ENCODE measurements at places on chromosomes 13 and 19.

DNA sequence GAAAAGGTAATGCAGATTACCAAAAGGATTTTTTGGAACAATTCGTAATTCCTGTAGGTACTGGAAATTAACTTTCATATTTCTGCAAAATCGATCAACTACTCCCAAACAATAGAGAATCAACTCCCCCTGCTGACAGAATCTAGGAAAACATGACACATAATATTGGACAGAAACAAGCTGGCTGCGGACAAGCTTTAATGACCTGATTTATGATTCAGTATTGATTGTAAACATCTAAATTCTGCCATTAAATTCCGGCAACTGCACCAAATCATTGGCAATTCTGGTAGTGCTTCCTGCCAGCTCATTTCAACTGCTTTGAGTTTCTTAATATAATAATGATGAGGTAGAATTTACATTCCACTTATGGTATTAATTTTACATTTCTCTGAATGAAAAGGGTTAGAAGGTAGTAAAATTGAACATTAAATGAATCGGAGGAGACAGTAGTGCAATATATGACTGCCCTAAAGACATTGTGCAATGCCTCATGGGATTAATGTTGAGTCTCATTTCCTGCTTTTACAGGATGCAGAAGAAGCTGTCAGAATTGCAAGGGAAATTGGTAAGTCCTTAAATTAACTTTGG, 146.5 kb downstream of the PCCA start:
- DNase-seq: no peak

DNA sequence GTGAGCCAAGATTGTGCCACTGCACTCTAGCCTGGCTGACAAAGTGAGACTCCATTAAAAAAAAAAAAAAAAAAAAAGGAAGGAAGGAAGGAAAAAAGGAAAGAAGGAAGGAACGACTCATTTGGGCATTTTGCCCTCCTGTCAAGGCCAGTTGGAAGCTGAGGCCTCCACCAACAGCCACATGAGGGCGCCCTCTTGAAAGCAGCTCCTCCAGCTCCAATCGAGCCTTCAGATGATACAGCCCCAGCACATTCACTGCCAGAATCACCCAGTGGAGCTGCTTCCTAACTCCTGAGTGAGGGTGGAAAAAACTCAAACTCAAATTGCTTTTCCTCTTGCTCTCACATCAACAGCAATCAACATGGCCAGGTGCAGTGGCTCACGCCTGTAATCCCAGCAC, 40.9 kb downstream of the GNG7 start:
- no peak for DNase-seq

DNA sequence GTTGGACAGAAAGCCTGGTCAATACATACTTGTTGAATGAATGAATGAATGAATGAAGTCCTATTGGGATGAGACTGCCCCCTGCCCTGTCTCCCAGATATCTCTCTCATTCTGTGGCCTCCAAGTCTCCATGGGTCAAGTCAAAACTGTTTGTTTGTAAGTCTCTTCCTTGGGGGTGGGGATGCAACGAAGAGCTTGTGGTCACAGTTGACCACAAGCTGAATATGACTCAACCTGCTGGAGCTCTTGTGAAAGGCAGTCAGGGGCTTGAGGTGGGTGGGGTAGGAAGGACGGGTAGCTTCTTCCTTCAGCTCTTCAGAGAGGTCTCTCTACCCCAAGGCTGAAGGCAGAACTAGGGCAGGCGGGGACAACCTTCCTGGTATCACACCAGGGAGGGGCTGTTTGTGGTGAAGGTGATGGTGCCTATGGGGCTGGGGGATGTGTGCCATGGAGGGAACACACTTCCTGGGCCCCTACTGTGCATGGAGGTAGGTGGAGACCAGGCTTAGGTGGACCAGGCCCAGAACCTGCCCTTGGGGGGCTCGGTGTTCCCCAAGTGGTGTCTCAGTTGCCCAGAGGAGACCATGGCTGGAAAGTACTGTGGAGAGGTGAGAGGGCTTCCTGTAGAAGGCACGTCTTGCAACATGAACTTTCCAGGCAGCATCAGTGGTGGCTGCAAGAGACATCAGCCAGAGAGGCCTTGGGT, 8.0 kb downstream of the MYO1F start:
- DNase-seq: peak; percentile 49

DNA sequence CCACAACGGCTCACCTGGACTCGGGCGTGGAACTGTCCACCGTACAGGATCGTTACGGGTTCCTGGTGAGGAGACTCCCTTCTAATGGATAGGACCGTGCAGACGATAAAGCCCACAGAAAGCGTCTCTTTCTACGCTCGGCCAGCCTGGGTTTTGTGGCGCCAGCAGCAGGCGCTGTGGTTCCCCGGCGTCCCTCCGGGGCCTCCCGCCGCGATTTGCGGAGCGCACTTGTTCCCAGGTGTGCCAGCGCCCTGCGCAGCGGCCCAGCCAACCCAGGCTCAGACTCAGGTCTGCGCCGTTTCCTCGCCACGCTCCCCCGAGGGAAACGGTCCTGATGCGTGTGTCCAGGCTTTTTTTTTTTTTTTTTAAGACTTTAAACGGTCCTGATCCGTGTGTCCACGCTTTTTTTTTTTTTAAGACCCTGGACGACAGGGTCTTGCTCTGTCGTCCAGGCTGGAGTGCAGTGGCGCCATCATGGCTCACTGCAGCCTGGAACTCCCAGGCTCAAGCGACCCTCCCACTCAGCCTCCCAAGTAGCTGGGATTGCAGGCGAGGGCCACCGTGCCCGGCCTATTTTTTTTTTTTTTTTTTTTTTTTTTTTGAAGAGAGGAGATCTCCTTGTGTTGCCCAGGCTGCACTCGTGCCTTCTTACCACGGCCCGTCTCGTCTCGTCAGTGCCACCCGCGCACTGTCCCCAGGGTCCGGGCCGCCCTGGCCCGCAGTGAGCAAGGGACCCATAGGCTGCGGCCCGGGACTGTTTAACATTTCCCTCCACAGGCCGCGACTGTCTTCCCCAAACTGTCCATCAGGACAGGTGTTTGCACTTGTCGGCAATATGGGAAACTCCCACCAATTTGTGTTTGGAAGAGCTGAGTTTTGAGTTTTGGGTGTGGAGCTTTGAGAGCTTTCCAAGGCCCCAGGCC, 23.8 kb downstream of the GJA3 start:
- no peak for DNase-seq

GRCh38 chr13:92894447-92894846, 332.2 kb upstream of the GPC6 start:
- no peak for DNase-seq

GRCh38 chr19:3123956-3124355, 11.9 kb upstream of the GNA15 start:
- DNase-seq: no peak

DNA sequence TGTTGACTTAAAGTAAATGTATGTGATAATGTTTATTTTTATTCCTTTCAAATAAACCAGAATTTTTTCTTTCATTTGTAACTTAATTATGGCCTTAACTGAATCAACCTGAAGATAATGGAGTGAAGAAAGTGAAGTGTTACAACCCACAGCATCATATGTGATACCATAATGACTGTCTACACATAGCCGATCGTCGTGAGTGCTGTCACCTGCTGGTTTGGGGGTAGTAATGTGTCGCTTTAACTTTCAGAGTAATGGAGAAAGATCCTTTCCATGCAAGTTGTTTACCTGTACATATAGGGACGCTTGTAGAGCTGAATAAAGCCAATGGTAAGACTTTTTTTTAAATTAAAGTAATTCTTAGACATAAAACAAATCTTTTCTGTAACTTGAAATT, 9.9 kb downstream of the CDC16 start:
- no peak for DNase-seq

- DNase-seq: no peak
These were observed 29.0 kb downstream of the LILRB4 start for GRCh38 chr19:54691582-54692297.

GRCh38 chr13:103291798-103292572, 225.8 kb upstream of the SLC10A2 start:
- no peak for DNase-seq

GRCh38 chr19:28443361-28443760, 769.6 kb downstream of the UQCRFS1 start:
- DNase-seq: no peak

DNA sequence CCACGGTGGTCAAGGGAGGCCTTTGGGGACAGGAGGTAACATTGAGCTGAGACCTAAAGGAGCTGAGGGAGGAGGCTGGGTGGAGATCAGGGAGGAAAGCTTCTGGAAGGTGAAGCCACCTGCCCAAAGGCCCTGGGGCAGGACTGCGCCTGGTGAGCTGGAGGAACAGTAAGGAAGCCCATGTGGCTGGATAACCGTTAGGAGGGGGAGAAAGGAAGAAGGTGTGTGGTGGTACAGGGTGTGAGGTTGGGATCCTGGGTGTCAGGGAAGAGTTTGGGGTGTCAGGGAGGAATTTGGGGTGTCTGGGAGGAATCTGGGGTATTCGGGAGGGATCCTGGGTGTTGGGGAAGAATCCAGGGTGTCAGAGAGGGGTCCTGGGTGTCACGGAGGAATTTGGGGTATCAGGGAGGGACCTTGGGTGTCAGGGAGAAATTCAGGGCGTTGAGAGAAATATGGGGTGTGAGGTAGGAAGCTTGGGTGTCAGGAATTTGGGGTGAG, 695 bp downstream of the TICAM1 start:
- DNase-seq: no peak

GRCh38 chr19:49801966-49802661, 11.0 kb downstream of the FUZ start:
- DNase-seq: no peak

DNA sequence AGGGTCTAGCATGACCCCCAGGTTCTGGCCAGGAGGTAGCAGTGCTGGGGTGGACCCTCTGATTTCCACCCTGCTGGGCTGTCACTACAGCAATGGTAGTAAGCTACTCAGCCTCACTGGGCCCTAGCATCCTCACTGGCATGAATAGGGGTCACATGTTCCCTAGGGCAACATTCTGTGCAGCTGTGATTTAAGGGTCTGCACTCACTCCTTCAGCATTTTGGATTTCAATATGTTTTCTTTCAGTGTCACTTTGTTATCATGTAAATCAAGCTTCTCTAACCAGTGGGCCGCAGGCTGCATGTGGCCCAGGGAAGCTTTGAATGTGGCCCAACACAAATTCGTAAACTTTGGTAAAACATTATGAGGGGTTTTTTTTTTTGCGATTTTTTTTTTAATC, 57.8 kb downstream of the SPATA13 start:
- DNase-seq: no peak

GRCh38 chr13:50611117-50611781, 232.2 kb downstream of the DLEU7 start:
- DNase-seq: no peak

DNA sequence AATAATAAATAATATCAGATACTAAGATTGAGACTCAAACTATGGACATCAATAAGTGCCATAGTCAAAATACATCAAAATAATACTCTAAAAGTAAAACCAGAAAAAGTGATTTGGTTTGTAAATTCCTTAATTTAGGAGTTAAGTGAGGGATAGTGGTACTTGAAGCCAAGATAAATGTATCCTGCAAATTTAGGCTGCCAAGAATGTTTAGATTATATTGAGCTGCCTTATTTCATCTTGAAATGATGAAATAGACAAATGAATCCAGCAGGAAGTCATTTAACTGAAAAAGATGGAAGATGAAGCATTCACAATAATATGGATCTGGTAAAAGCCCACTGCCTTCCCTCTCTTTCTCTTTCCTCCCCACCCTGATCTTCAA, 112.3 kb downstream of the LRCH1 start:
- no peak for DNase-seq

DNA sequence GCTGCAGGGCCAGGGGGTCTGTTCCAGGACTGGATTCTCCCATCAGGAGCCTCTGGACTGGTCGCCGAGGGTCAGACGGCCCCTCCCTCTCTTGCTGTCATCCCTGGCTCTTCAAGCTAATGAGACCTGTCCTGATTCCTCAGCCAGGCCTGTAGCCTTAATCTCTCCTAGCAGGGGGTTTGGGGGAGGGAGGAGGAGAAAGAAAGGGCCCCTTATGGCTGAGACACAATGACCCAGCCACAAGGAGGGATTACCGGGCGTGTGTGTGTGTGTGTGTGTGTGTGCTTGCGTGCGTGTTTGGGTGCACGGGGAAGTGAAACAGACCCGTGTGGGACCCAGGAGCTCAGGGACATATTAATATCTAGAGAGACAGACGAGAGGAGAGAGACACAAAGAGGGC, 1.9 kb upstream of the CRX start:
- no peak for DNase-seq

- no peak for DNase-seq
These were observed 122.0 kb downstream of the SHISA2 start for GRCh38 chr13:25929816-25930215.

DNA sequence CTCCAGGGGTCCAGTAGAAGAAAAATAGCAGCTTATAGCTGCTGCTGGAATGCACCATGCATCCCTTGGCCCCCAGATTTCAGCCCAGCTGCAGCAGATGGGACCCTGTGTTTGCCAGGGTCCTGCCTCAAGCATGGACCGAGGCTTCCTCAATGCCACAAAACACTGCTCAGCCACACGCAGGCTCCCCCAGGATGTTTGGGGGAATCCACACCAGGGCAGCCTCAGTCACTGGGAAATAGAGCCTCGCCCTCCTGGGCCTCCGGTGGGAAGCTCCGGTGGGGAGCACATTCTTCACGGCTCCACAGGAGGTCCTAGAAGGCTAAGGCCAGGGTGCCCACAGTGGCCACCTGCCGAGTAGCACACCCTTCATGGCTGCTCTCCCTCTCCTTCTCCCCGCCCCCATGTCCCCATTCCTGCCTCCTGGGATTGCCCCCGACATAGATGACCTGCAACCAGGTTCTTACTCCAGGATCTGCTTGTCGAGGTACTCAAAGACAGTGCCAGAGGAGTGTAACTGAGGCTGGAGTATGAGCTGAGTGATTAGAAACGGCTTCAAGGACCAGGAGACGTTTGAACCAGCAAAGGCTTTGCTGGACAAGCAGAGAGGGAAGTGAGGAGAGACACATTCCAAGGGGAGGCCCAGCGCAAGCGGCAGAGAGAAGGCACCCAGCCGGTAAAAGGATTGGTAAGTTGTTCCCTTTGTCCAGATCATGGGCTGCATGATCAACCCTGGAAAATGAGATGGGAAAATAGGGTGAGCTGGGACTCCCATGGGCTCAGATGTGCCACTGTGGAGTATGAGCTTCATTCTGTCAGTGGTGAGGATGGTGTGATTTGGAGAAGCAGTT, 110.7 kb upstream of the UQCRFS1 start:
- DNase-seq: no peak

- DNase-seq: no peak
These were observed 42.4 kb upstream of the ESD start for GRCh38 chr13:46839399-46839798.

- DNase-seq: no peak
These were observed 92.6 kb upstream of the MCF2L start for GRCh38 chr13:112876305-112877000.

GRCh38 chr19:53131085-53131590, 1.6 kb downstream of the ZNF415 start:
- DNase-seq: no peak

GRCh38 chr13:111665691-111666095, 345.3 kb downstream of the TEX29 start:
- DNase-seq: no peak

- no peak for DNase-seq
These were observed 2118.0 kb downstream of the PCDH9 start for GRCh38 chr13:65112123-65112522.

- no peak for DNase-seq
These were observed 111.4 kb upstream of the SLC7A1 start for GRCh38 chr13:29706923-29707322.
